Stimulated activated CD8-positive, alpha-beta memory T cell treated with anti-CD3 and anti-CD28 coated beads, Interleukin-12 subunit alpha, Interleukin-12 subunit beta, amount 100 ng/mL, for 1 hour (primary cell): ENCODE measurements at places on chromosomes 12 and 14.

- DNase-seq = no peak
These were observed 32.6 kb downstream of the RAD52 start for GRCh38 chr12:916712-917445.

- DNase-seq = no peak
These were observed 194.9 kb downstream of the PAH start for GRCh38 chr12:102722147-102722546.

- no peak for DNase-seq
These were observed 4.2 kb downstream of the RHOF start for GRCh38 chr12:121789233-121789781.

DNA sequence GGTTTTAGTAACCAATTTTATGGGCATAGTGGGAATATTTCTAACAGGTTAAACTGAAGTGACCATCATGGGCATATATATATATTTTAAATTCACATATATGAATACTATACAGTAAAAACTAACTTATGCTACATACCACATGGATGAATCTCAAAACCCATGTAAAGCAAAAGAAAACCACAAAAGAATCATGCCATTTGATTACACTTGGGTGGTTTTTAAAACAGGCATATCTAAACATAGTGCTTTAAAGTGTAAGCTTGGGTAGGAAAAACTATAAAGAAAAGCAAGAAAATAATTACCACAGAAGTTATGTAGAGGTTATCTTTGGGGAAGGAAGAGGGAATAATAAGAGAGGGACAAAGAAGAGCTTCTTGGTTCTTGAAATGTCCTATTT, 326.1 kb downstream of the NAV3 start:
- DNase-seq = no peak

DNA sequence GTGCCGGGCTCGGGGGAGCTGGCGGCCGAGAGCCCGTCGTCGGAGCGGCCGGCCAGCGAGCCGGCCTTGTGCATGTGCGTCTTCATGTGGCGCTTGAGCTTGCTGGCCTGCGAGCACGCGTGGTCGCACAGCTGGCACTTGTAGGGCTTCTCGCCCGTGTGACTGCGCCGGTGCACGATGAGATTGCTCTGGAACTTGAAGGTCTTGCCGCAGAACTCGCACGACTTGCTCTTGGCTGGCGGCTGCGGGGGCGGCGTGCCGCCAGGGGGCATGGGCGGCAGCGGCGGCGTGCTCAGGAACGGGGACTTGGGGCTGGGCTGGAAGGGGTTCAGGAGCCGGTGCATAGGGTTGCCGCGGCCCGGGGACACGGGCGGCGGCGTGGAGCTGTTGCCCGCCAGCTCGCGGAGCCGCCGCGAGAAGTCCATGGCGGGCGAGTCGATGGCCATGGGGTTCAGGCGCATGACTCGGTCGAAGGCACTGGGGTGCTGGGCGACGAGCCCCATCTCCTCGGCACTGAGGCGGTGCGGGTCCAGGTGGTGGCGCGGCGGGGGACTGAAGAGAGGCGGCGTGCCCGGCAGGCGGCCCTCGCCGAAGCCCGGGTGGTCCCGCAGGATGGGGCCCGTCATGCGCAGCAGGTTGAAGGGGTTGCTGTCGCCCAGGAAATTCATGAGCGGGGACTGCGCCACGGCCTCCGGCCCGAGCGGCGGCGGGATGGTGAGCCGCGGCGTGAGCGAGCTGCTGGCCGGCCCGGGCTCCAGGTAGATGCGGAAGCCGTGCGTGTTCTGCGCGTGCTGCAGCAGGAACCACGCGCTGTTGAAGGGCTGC, 96.5 kb downstream of the BCL11B start:
- no peak for DNase-seq

DNA sequence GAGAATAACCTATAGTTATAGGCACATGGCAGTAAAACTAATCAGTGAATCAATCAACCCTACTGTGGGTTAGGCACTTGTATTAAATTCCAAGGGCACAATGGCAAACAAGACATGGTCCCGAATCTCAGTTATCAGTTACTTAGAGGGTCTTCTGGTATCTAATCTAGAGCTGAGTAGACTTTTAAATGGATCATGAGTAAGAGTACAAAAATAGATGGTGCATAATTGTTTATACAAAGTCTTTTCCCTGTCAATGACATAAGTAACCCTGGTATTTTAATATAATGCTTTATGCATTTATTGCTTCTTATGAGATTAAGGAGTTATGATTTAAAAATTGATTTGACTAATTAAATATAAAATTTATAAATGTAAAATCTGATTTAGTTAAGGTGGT, 23.0 kb upstream of the KCNJ8 start:
- DNase-seq = no peak

- no peak for DNase-seq
These were observed 358.8 kb downstream of the C12orf50 start for GRCh38 chr12:87670448-87670847.

- DNase-seq = no peak
These were observed 8.1 kb downstream of the PTPN6 start for GRCh38 chr12:6959058-6959804.

- no peak for DNase-seq
These were observed 358.6 kb downstream of the DUSP6 start for GRCh38 chr12:88993651-88994050.

DNA sequence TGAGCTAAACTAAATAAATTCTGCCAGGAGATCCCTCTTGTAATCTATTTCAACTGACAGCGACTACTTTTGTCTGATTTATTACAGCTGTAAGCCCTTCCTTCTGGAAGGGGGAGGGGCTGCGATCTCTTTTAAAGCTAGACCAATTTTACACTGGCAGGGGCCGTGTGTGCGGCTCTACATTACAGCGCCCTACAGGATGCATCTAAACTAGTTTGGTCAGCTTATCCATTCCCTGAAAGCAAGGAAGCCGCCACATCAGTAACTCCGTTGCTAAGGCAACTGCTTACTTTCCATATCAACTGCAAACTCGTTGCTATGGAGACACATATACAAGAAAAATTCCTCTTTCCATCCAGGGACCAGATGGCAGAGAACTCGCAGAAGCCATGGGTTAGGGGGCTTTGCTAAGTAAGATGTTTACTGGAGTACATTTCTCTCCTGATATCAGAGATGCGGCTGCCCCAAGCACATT, 17.4 kb downstream of the FOXN3 start:
- no peak for DNase-seq

DNA sequence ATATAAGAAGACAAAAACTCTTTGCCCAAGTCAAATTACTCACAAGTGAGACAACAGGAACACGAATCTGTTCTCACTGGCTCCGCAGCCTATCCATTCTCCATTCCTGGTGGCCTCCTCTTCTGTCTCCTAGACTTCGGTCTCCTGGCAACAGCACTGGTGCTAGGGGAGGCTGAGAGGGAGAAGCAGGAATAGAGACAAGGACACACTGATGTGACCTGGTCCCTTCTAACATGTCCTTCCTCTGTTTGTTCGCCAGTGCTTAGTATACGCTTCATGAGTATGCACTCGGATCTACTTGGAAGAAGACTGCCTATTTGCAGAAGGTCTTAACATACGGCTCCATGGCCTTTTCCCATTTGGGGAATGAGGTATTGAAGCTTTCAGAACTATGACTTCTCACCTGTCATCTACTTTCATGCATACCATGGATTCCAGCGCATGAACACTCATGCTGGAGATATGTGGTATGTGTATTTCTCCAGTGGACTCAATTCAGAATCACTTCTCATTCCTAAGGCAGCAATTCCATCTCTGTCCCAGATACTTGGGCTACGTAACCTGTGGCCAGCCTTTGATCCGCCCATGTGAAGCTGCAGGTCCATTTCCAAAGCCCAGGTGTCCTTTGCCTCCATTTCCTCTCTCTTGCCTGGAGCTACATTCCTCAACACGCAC, 33.9 kb downstream of the BHLHE41 start:
- DNase-seq = no peak

GRCh38 chr12:7716381-7716780, 5.1 kb downstream of the DPPA3 start:
- DNase-seq = no peak

DNA sequence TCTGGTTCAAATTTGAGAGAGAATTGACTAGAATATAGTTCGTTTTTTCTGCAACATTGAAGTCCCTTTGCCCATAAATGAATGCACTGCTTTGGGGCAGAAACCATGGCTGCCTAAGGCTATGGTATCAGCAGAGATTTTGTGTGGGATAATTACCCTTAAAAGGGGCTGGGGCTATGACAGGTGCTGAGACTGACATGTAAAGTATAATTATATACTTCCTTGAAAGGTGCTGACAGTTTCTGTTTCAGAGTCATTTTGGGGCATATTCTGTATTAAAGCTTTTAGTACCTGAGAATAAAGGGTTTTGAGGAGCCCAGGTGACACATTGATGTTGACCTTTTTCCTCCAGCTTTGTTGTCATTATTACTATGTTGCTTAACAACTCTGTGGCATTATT, 150.3 kb upstream of the PTPRQ start:
- DNase-seq = no peak

GRCh38 chr14:67370830-67371229, 10.7 kb downstream of the EIF2S1 start:
- no peak for DNase-seq

DNA sequence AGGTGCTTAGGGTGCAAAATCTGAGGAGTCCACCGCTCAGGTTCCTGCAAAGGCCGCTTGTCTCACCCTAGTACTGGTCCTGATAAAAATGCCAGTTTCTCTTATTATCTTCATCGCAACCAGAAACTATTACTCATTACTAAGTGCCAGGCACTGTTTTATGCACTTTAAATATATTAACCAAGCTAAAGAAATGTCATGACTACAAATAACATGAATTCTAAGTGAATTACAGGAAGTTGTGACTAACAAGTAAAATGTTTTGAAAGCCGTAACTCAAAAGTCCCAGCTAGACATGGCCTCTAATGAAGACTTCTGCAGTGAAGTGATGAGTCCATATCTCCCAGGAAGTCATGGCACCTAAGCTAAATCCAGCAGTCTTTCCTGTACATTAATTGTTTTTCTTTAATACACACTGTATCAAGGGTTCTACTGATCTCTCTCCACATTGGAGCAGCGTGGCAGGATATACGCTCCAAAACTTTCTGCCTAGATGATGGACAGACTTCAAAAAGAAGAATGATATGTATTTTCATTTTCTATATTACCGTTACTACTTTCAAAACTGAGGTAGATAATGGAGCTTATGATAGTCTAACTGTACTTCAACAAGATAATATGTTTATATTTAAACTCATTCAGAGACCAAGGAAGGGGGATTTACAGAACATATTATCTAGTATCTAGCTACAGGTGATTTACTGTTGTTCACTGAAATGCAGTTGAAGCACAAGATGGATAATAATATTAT, 117.3 kb upstream of the ARID2 start:
- DNase-seq = no peak

GRCh38 chr12:5369298-5369697, 62.6 kb upstream of the NTF3 start:
- no peak for DNase-seq

- no peak for DNase-seq
These were observed 281.8 kb downstream of the KSR2 start for GRCh38 chr12:117686911-117687377.

- no peak for DNase-seq
These were observed 56.0 kb downstream of the MSRB3 start for GRCh38 chr12:65334521-65334920.

DNA sequence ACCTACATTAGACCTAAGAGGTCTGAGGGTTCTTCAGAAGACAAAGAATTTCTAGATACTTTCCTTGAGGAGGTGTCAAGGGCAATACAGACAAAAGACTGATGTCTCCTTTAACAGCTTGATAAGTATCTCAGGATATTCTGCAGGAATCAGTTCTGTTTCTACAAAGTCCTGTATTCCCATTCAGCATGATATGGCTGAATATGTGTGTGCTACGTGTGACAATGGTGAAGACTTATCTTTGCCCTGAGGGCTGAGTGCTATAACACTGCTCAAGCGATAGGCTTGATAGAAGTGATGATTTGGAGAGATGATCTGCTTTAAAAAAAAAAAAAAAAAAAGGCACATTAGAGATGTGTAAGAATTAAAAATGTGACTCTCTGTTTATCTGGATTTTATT, 429.7 kb downstream of the EGLN3 start:
- no peak for DNase-seq

GRCh38 chr14:75361751-75362433, 65.9 kb upstream of the JDP2 start:
- DNase-seq = no peak

GRCh38 chr12:119676573-119676972, 8.6 kb downstream of the PRKAB1 start:
- no peak for DNase-seq

- DNase-seq = no peak
These were observed 6.5 kb downstream of the ADSS1 start for GRCh38 chr14:104730487-104730886.

GRCh38 chr14:92670643-92671366, 77.6 kb downstream of the LGMN start:
- DNase-seq = no peak

GRCh38 chr12:105910030-105910429, 228.7 kb downstream of the NUAK1 start:
- DNase-seq = no peak

DNA sequence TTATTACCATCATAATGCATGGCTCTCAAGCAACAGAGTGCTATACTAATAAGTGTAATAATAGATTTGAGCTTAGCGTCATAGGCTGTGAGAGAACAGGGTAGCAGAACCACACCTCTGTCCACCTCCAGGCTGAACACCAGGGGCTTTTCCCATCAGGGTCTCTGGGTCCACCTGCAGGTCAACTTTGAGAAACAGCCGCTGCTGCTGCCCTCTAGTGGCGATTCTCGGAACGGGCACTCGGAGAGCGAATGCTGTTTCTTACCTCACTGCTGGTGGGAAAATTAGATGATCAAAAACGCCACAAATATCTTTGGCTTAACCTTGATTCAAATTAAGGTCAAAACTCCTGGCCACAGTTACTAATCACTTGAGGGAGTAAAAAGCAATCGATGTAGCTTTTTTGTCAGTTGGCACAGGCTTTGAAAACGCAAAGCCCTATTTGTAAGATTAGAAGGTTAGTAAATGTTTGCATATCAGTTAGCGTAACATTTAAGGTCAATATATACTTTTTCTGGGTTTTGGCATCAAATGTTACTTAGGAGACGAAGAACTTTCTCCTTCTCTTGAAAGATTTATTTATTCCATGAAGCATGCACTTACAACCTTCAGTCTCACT, 127.9 kb upstream of the TMEM132D start:
- peak; percentile 21 for DNase-seq

DNA sequence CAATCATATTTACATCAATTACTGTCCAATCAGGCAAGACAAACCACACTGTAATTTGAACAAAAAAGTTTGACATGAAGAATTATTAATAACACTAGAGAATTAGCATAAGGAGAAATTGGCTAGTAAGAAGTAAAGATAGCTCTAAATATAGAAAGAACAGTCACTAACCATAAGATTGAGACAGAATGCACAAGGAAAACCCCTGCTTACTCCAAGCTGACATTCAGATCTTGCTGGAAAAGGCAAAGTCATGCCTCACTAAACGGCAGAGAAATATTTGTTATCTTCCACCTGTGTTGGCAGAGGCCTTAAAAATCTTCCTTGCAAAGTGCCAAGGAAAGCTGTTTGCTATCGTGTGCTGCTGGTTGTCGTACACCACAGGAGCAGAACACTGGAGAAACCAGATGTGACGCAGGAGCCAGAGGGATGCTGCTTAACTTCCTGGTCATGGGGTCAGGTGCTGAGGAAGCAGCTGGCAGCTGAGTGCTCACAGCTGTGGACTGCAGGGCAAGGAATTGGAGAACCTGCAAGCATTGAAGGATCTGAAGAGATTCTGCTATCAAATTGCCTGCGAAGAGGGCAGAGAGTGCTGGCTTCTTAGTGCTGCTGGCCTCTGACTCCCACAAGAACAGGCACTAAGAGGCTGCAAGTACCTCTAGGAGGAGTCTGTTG, 1323.3 kb downstream of the LRFN5 start:
- no peak for DNase-seq

GRCh38 chr14:104705340-104706047, 16.1 kb downstream of the INF2 start:
- no peak for DNase-seq
